NB4 (cell line): ENCODE measurements at places on chromosomes 3 and 15.

DNA sequence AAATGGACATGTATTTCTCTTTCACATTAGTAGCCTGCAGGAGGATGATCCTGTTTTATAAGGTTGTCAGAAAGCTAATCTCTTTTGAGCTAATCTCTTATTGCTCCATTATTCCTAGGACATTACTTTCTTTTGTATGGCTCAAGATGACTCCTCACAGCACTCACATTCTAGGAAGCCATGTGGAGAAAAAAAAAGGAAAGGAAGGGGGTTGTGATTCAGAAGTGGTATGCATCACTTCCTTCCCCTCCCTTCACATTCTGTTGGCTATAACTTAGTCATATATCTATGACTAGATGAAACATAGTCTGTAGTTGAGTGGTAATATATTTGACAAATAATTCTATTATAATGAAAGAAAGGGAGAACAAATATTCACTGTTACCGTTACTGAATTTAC is 168.8 kb upstream of the TTC14 start:
- DNase-seq, result no peak

DNA sequence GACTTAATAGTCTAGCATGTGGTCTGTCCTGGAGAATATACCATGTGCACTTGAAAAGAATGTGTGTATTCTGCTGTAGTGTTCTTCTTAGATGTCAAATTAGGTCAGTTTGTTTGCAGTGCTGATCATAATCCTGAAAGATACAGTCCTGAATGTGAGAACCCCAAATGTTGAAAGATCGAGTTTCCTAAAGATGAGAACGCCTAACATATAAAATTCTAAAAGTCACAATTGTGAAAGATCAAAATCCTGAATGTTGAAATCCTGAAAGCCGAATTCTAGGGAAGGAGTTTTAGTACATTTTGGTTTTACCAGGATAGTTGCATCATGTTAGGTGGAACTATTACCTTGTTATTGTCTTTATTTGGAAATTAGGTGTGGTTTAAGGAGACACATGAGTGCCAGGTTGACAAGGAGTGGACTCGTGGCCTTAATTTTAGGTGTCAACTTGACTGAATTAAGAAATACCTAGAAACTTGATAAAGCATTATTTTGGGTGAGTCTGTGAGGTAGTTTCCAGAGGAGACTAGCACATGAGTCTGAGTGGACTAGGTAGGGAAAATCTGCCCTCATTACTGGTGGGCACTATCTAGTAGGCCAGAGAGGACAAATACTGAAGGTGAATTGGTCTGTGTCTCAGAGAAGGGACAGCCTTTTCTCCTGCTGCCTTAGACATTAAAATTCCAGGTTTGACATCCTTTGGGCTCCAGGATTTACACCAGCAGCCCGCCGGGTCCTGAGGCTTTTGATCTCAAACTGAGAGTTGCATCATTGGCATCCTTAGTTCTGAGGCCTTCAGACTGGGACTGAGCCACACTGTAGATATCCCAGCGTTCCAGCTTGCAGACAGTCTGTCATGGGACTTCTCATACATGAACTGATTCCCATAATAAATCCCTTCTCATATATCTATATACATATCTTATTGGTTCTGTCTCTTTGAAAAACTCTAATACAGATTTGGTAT is 77.1 kb downstream of the LRRC28 start:
- no peak for DNase-seq

- no peak for DNase-seq
Measured at GRCh38 chr3:135090020-135090717, 295.1 kb downstream of the EPHB1 start.

DNA sequence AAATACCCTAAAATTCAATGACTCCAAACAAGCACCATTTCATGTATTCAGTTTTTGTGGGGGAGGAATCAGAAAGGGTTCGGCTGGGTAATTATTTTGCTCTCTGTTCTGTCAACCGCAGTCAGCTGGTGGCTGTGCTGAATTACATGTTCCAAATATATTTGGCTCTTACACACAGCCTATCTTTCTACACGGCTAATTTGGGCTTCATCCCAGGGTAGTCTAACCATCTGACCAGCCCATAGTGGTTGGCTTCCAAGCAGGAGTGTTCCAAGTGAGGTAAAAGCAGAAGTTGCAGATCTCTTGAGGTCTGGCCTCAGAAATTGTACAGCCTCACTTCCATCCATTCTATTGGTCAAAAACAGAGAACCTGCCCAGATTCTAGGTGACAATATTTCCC is 760.8 kb upstream of the SEMA6D start:
- no peak for DNase-seq

- DNase-seq, result no peak
Measured at GRCh38 chr15:52150871-52151270, 38.3 kb upstream of the BCL2L10 start.

DNA sequence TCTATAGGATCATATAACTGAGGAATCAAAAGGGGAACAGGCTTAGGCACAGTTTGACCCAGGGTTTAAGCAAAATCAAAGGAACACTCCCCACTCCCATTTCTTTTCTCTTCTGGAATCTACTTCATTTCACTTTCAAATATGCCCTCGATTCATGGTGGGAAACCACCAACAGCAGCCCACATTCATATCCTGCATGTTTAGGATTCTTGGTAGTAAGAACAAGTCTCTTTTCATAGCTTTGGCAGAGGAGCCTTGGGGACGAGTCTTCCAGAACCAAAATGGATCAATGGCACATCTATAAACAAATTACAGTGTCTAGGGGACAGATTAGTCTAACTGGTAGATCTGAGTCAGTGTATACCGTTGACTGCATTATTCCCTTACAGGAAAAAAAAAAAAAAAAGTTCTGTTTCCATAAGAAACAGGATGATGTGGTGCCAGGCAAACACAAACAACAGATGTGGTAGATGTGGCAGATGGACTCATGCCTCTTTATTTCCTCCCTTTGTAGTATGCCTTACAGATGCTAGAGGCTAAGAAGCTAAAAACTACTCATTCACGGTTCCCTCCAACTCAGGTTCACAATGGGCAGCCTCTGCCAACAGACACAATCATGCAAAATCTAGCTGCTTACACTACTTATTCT is 578.3 kb upstream of the ADAMTS9 start:
- DNase-seq, result no peak

- no peak for DNase-seq
Measured at GRCh38 chr3:51519848-51520247, 18.7 kb upstream of the RAD54L2 start.

DNA sequence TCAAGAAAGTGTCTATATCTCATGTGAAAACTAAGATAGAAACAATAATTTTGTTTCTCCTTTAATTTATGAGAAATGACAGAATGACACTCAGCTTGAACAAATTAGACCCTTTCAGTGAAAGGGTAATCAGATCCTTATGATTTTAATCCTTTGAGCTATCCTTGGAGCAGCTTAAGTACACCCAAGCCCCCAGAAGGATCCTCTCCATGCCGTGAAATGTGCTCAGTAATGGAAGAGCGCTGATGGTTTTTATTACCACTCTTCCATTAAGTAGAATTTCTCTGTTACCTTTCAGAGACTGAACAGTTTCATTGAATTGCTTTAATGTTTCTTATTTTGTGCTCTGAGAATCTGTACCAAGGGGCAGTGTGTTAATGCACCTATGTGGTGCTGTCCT is 54.3 kb downstream of the HMG20A start:
- no peak for DNase-seq
